M059J (cell line): ENCODE measurements at places on chromosomes 7 and 10. TPM values are rescaled to one million over a fixed set of nuclear protein-coding genes. Genes with fewer than 3 reads are reported as not detected.
A peak's percentile ranks its signal among the peaks of the same experiment; 100 is the strongest.

PDK4 gene
- 0.30 and 1.1 TPM in 2 replicates for total RNA-seq

- DNase-seq = no peak
Measured at GRCh38 chr10:124688889-124689670, 55.1 kb downstream of the FAM53B start.

- no peak for DNase-seq
Measured at GRCh38 chr7:93430917-93431588, 143.5 kb downstream of the CALCR start.

DNA sequence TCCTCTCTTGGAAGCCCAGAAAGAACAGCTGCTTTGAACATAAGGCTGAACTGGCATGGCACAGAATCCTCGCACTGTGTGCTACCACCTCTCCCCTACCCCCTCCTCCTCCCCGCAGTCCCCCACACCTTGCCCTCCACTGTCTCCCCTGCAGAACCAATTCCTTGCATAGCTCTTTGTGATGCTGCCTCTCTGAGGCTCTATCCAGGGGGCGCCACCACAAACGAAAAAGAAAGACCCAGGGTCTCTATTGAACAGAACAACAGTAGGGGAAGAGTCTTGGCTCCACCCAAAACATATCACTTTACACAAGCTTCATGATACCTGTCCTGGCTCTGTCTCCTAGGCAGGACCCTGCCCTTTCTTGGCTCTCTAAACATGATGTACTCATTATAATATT lies 26.2 kb upstream of the EBLN1 start:
- no peak for DNase-seq

- no peak for DNase-seq
Measured at GRCh38 chr7:158570449-158571170, 17.0 kb downstream of the PTPRN2 start.

TDRD1 gene
- not detected in 2 replicates for total RNA-seq

- no peak for DNase-seq
Measured at GRCh38 chr7:100433276-100433591, 3.1 kb downstream of the PPP1R35 start.

MLXIPL gene
- total RNA-seq = 0.07 and 0.71 TPM in 2 replicates

SFXN4 gene
- 18.5 and 22.0 TPM in 2 replicates for total RNA-seq

DNA sequence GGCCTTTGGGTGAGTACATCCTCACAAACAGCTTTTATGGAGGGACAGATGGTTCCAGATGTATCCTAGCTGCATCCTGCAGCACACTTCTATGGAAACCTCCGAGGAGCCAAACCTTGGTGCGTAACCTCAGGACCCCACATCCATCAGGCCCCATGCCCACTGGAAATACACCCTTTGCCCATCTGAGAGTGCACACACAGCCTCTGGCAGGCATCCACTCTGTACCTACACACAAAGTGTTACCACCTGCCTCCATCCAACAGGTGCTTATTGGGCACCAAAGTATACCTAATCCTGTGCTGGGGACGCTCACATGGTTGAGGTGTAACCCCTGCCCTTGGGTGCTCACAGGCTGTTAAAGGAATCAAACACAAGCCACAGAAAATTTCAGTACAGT lies 117.9 kb downstream of the ADCY1 start:
- no peak for DNase-seq

CLCN1 gene
- total RNA-seq = not detected in 2 replicates

CALML3 gene
- total RNA-seq = not detected in 2 replicates

- DNase-seq = peak; percentile 52
Measured at GRCh38 chr7:93374345-93374940, 142.3 kb downstream of the VPS50 start.

DNA sequence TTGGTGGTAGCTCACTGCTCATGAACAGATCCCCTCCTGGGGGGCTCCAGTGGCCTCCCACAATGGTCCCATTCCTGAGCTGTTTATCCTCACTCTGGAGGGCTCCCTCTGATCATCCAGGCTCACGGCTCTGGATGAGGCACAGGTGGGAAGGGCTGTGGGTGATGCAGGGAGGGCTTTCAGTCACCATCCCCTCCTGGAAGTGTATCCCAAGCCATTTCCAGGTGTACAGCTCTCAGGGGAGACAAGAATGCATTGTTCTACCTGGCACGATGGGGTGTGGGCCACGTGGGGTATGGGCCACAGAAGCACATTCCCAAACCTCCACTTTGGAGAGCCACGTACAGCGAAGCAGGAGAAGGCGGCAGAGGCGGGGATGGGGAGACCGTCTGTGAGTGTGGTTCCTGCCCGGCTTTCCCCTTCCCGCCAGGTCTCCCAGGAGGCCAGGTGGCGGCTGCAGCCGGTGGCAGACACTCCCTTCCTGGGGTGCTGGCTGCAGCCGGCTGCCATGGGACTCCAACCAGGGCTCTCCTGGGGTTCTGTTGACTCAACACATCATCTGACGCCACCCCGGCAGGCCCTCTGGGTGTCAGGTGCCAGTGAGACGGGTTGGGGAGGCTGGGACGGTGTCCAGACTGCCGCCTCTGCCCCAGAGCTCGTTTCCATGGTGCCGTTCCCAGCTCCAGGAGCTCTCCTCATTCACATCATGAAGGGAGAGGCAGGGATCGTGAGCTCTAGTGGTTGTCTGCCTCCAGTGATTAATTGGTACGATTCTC lies 169.7 kb upstream of the RHEB start:
- DNase-seq = peak; percentile 92

DNA sequence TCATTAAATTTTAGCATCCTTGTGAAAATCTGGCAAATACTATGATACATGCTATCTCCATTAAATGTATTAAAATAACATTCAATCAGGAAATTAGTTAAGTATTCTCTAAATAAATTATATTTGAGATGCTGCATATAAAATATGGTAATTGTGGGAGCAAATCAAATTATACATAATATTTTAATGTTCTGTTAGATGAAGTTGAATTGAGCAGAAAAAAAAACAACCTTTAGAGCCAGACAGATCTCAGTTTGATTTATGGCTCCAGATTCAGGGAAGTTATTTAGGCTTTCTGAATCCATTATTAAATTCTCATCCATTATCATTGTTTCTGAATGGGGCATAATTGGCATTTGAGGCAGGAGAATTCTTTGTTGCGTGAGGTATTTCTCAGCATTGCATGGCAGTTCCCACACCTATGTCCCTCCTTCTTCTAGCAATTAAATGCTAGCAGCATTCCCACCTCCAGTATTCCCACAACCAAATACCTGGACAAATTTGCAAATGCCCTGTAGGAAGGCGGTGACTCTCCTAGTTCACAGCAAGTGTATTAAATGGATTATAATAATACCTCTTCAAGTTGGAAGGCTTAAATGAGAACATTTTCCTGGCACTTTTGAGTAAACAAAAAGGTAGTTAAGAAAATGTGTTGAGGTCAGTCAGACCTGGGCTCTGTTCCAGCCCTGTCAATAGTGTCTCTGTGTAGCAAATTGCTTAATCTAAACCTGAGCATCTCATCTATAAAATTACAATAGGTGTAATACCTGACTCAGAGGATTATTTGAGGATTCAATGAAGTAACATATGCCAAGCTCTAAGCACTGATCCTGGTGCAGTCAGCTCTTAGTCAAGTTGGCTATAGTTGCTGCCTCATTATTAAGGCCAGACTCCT lies 108.9 kb downstream of the RNLS start:
- peak; percentile 48 for DNase-seq

MDH2 gene
- 90.7 and 117 TPM in 2 replicates for total RNA-seq

CYP3A5 gene
- 0.05 and 0.15 TPM in 2 replicates for total RNA-seq

CSGALNACT2 gene
- total RNA-seq = 2.0 and 4.5 TPM in 2 replicates

RPEL1 gene
- total RNA-seq = 0.12 TPM in 1 of 2 replicates, not detected in the other

IDI2 gene
- total RNA-seq = not detected in 2 replicates

NPSR1 gene
- not detected in 2 replicates for total RNA-seq

- DNase-seq = peak; percentile 81
Measured at GRCh38 chr10:132001238-132001972, 19.7 kb upstream of the BNIP3 start.

GCK gene
- total RNA-seq = not detected in 2 replicates

- DNase-seq = no peak
Measured at GRCh38 chr10:45255706-45256105, 59.7 kb downstream of the OR13A1 start.

DNMBP gene
- total RNA-seq = 17.4 and 29.4 TPM in 2 replicates

- no peak for DNase-seq
Measured at GRCh38 chr10:11683529-11684320, 58.5 kb upstream of the ECHDC3 start.

DNA sequence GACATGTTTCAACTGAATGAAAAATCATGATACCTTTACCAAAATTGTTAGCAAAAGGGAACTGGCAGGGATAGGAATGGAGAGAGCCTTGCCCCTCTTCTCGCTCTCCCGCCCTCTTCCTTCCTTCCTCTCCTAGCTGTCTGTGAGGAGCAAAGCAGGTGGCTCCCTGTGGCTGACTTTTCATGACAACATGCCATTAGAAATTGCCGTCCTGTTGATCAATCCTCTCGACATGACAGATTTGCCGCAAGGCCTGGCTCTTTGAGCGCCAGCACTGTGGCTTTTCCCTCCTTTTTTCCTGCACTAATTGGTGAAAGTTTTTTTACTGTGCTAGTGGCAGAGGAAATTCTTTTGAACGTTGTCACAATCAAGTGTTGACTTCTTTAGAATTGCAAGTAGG lies 171.1 kb downstream of the TCF7L2 start:
- DNase-seq = no peak

FOXI2 gene
- not detected in 2 replicates for total RNA-seq

SPDYE9 gene
- total RNA-seq = not detected in 2 replicates

ADCY1 gene
- 2.5 and 4.0 TPM in 2 replicates for total RNA-seq

GRID2IP gene
- total RNA-seq = 0.02 TPM in 1 of 2 replicates, not detected in the other

- no peak for DNase-seq
Measured at GRCh38 chr7:83466956-83467355, 182.0 kb downstream of the SEMA3E start.

ZNF503 gene
- total RNA-seq = 9.1 and 13.8 TPM in 2 replicates

HKDC1 gene
- 0.27 and 3.4 TPM in 2 replicates for total RNA-seq

DNA sequence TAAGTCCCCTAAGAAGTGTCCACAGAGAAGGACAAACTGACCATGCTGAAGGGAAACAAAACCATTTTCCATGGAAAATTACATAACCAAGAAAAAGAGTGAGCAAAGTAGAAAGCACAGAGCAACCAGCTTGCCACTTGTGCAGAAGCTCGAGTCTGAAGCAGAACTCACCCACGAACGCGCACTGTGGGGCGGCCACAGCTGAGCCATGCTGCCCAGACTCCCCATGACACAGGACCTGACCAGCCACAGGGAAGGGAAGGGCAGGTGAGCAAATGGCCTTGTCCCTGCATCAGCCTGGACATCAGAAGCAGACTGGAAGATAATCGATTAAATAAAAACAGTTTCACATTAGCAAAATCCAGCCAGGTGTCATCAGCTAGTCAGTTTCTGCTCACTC lies 95.7 kb downstream of the TCERG1L start:
- DNase-seq = no peak

CNNM1 gene
- 1.6 and 2.4 TPM in 2 replicates for total RNA-seq

DNA sequence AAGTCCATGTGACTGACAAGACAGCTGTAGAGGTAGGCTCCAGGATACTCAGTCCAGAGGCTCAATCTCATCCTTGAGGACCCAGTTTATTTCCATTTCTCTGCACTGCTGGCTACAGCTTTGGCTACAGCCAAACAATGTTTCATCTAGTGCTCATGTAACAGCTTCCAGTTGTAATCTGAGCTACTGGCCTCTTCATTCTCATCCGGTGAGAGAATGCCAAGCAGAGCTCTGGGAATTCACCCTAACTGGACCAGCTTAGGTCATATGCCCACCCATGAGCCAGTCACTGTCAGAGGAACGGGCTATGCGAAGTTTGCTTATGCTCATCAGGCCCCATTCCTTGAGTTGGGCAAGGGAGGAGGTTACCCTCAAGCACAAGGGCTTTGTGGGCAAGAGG lies 192.9 kb downstream of the EVX1 start:
- peak; percentile 69 for DNase-seq

DNA sequence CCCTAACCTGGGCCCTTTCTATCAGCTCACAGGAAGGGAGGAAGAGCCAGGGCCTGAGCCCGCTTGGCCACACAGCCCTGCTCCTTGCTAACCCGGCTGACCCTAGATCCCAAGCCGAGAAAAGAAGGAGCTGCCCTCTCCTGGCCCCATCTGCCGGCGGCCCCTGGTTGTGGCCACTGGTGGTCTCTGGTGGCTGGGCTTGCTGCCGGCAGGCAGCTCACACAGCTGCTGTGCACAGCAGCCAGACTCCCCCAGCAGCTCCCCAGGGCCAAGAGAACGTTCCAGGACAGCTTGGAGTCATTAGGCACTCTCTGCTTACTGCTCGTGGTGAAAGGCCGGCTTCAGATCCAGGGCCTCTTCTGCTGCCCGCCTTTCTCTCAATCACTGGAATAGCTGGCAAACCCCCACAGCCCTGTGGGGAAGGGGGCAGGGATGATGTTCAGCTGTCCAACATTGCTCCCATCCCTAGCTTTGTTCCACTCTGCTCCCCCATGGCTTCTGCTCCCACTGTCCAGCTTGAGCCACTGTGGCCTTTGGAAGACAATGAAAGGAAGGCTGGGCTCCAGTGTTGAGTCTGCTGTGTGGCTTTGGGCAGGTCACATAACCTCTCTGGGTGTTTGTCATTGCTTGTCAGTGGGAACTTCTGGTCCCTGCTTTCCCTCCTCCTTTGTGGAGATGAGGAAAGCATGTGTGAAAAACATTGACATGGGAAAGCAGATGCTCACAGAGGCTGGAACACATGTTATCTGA lies 35.4 kb upstream of the COL13A1 start:
- DNase-seq = no peak

SFR1 gene
- 12.4 and 17.3 TPM in 2 replicates for total RNA-seq

- no peak for DNase-seq
Measured at GRCh38 chr7:16929146-16929762, 47.5 kb upstream of the AGR3 start.

DNA sequence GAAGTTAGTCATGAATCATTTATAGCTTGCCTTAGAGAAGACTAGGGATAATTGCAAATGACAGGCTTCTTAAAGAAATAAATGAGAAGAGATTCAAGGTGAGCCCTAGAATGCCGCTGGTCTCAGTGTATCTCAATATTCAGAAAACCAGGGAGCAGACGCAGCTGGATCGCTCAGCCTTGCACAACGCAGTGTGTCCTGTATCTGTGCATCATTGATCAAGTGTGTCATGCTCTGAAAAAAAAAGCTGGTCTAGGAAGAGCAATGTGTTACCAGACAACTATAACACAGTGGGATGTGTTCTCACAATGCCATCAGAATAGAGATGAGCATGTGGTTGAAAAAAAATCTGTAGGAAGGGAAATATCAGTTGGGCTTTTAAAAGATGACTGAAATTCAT lies 230.1 kb downstream of the CALN1 start:
- no peak for DNase-seq

DKK1 gene
- total RNA-seq = 355 and 363 TPM in 2 replicates
